HuH-7.5 (cell line): ENCODE measurements at places on chromosomes 11 and 22.

DNA sequence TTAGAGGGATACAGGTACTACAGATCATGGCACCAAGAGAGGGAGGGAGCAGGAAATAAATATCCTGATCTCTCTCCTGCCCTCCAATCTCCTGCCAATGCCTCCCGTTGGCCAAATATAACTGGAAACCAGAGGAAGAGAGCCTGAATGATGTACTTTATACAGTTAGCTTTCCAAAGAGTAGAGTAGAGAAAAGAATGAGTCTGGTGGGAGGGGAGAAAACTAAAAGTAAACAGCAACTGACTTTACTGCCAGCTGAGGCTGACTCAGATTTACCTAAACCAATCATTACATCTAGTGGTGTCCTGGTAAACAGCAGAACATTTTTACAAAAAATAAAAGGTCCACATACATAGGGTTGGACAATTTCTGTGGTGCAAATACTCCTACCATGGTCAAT lies 5.1 kb downstream of the MPZL3 start:
- DNase-seq: no peak

DNA sequence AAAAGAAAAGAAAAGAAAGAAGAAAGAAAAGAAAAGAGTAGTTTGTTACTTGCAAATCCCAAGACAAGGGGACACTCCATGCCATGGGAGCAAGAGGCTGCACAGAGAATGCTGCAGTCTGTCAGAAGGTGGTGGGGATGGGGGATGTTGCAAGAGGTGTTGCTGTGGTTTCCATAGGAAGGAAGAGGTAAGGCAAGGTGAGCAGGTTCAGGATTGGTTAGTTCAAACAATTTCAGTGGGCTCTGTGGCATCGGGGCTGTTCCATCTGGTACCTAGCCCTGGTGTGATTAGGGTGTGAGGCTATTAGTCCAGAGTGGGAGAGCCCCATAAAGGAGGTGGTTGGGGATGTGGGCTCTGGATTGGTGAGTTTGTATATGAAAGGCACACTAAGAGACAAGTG lies 172.7 kb downstream of the BCR start:
- no peak for DNase-seq

DNA sequence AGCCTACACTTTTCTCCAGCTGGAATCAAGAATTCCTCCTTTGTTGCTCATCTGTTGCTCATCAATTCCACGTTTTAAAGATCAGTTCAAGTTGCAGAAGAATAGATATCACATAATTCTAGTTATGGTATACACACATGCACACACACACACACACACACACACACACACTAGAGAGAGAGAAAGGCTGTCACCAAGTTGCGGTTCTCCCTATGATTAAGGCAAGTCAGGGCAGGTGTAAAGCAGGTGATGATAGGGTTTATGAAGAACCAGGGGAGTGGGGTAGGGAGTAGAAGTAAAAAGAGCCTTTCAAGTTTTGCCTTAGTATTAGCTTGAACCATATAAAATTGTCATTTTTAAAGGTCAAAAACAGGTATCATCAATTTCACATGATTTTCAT lies 31.7 kb upstream of the TMPRSS4 start:
- DNase-seq: no peak

GRCh38 chr11:125688632-125689031 lies 8.0 kb upstream of the ACRV1 start:
- no peak for DNase-seq

DNA sequence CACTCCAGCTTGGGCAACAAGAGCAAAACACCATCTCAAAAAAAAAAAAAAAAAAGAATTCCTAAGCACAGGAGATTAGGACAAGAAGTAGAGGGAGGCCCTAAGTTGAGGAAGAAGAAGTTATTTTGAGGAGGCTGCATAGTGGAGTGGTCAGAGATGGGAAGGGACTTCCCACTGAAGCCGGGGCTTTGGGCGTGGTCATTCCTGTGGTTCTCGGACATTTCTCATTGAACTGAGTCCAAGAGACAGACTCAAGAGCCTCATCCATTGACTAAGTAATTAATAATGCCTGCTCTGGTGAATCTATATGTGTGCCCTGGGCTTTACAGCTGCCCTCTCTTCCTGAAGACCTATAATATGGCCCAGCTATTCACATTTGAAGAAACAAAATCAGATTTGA lies 53.2 kb upstream of the FTH1 start:
- no peak for DNase-seq

- no peak for DNase-seq
These were observed 649.2 kb downstream of the BRD1 start for GRCh38 chr22:49178246-49179005.

GRCh38 chr11:134024420-134025081 lies 44.3 kb upstream of the JAM3 start:
- DNase-seq: no peak

DNA sequence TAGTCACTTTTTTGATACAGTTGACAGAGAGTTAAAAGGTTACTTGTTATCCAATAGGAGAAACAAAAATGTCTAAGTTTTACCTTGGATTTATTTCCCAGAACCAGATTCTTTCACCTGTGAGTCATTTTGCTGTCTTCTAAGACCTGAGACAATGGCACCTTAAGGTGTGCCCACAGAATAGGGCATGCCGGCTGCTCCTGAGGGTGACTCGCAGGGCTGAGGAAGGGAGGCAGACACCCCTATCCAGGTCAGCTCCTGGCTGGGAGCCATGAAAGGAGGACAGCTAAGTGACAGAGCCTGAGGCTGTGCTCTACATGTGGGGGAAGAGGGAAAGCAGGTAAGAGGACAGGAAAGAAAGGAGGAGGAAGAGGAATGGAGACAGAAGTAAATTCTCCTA lies 67.8 kb downstream of the RASSF10 start:
- no peak for DNase-seq

DNA sequence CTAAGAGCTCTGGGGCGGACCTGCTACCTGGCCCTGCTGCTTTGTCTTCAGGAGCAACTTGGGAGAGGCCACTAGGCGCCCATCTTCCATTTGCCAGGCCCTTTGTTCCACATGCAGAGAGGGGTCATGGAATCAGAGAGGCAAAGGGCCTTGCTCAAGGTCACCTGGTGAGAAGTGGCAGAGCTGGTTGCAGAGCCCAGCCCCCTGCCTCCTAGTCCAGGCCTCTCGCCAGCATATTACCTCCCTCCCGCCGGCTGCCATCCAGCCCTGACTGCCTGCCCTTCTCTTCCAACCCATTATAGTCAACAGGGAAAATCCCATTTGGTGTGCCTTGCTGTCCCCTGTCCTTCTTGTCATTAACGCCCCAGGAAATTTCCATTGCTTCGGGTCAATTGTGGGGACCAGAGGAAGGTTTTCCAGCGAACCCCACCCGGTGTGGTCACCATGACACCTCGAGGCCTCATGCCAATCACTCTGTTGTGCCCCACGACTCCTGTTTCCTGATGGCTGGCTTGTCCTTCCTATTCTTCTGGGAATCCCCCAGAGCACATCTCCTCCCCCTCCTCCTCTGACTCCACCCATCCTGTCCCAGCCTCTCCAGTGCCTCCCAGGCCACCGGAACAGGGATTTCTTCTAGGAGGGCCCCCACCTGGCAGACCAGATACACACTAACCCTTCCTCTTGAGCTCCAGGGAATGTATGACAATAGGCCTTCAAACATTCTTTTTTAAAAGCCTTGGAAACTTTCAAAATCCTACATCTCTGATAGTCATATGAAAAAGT lies 77.0 kb downstream of the NECTIN1 start:
- no peak for DNase-seq

- DNase-seq: no peak
These were observed 10.8 kb upstream of the CYP2R1 start for GRCh38 chr11:14902650-14903350.

GRCh38 chr11:8878771-8879170 lies 32.2 kb upstream of the AKIP1 start:
- DNase-seq: no peak

- no peak for DNase-seq
These were observed 8.6 kb downstream of the TAB1 start for GRCh38 chr22:39408173-39408572.

DNA sequence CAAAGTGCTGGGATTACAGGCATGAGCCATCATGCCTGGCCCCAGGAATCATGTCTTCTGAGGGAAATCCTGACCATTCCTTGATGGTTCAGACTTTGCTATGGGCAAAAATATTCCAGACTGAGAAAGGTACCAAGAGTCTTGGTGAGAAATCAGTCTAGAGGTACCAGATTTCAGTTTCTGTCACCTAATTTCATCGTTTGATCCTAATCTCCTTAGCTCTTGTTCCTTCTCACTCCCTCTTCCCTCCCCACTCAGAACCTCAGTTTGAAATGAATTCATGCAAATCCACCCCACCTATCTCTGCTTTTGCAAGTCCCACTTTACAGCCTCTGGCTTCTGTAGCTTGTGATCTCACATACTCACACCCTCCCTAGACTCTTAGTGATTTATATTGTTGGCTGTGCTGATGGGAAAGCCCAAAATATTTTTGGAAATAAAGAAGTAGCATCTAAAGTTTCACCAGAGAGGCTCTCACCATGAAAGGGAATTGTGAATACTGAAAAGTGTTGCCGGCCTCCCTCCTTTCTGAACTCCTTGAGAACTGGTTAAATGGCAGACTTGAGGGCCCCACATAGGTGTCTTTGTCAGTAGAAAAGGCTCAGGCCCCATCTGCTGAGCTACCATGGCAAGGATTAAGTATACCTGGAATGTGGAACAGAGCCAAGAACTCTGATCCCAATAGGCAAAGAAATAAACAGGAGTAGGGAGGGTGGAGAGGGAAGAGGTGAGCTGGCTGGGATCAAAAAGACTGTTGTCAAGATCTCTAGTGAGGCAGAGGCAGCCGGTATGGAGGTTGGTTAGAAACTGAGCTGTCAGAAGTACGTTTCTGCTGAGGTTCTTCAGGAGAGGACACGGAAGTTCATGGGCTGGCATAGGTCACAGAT lies 190.5 kb upstream of the MTMR2 start:
- DNase-seq: no peak

DNA sequence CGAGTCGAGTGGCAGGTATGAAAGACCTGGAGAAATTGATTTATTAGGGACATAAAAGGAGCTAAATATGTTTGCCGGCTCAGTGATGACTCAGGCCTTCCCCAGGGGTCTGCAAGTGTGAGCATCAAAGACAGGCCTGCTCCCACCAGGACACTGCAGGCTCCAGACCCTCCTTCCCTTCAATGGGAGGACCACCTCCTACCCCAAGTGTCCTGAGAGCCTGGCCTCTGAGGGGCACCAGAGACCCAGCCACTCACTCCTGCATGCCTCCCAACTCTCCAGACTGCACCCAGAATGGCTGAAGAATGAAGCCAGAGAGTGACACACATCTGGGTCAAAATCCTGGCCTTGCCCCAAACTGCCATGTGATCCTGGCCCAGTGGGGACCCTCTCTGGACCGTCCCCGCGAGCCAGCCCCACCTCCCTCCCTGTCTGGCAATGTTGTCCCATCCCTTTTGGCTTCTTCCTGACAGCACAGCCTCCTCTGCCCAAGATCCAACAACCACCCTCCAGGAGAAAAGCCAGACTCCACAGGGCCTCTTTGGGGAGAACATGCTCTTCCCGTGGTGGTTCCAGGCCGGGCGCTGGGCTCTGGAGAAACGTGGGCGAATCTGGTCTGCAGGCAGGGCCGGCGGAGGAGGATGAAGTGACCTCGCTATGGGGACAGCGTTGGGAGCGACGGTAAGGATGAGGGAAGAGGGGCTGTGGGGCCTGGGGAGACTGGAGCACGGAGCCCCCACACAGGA lies 36.2 kb downstream of the CYTH4 start:
- DNase-seq: no peak

- no peak for DNase-seq
These were observed 1.2 kb downstream of the C11orf68 start for GRCh38 chr11:65917434-65918210.

DNA sequence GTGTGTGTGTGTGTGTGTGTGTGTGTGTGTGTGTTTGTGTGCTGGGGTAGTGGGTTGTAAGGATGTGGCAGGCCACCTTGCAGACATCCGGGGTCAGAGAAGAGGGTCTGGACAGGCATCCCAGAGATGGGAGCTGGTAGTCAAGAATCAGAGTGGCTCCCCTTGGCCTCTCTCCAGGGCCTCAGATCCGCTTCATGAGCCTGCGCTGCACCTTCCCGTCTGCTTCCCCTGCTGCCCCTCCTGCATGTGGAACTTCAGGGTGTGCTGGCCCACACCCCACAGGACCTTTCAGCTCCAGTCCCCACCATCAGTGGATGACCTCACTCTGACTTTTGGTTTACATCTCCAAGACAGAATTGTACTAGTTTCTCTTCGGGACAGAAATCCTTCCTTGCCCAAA lies 31.2 kb downstream of the TREH start:
- no peak for DNase-seq

DNA sequence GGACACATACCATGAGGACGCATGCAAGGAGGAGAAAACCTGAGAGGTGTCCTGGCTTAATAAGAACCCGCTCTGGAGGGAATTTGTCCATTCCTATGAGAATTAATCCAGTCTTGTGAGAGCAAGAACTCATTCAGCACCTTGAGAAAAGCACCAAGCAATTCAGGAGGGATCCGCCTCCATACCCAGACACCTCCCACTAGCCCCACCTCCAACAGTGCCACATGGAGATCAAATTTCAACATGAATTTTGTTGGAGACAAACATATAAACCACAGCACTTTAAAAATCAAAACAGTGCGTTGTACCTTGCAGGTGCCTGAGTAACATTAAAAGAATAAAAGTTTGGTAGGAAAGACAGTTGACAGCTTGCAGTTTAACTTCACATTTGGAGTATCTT lies 11.4 kb downstream of the UBE4A start:
- DNase-seq: no peak

DNA sequence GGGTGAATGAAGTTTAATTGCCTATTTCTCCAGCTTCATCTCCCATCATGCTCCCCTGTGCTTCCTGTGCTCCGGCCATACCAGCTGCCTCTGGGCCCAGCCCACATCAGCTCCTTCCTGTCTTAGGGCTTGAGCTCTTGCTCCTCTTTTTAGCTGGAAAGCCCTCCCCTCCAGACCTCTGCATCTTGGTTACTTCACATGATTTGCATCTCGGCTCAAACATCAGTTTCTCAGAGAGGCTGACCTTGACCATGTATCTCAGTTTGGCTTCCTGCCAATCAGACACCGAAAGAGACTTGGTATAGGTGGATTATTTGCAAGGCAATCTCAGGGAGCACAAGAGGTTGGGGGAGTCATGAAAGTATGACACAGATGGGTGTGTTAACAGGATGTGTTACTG lies 73.2 kb upstream of the TIMP3 start:
- no peak for DNase-seq

DNA sequence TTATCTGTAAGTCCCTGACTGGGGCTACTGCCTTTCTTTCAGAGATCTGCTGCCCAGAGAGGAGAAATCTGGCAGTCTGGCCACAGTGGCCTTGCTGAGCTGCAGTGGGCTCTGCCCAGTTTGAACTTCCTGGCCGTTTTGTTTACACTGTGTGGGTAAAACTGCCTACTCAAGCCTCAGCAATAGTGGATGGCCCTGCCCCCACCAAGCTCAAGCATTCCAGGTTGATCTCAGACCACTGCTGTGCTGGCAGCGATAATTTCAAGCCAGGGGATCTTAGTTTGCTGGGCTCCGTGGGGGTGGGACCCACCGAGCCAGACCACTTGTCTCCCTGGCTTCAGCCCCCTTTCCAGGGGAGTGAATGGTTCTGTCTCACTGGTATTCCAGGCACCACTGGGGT lies 117.5 kb downstream of the TRPC6 start:
- no peak for DNase-seq

- no peak for DNase-seq
These were observed 11.3 kb downstream of the P2RY2 start for GRCh38 chr11:73229321-73229895.
